ENCODE measurements at places on chromosomes 5 and 9.

DNA sequence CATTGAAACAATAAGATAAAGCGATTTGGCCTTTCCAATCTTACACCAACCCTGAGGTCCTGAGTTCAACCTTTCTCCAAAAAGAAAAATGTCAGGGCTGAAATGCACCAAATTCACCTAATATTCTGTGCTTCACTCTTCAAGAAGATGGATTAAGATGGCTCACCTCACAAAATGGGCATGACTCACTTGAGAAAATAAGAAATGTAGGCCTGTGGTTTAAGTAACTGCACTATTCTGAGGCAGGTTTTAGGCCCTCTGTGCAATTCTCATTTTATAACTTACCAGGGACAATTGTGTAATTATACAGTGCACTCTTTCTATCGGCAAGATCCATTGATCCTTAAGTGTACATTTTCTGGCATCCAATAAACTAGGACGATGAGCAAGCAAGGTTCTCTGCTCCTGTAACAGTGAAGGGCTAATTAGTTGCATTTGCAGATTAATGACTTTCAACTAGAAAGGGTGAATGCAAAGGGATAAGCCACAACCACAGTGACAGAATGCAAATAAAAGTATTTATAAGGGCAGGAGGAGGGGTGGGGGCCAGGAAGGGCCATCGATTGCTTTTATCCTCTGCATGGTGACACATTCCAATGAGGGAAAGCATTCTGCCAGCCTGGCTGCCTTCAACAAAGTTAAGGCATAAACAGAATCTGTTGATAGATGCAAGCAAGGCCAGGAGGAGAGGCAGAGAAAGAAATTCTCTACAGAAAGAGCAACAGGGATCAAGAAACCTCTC, 214.5 kb downstream of the CAAP1 start:
- DNase-seq: no peak

GRCh38 chr9:105500108-105500766, 52.4 kb downstream of the FSD1L start:
- no peak for DNase-seq

DNA sequence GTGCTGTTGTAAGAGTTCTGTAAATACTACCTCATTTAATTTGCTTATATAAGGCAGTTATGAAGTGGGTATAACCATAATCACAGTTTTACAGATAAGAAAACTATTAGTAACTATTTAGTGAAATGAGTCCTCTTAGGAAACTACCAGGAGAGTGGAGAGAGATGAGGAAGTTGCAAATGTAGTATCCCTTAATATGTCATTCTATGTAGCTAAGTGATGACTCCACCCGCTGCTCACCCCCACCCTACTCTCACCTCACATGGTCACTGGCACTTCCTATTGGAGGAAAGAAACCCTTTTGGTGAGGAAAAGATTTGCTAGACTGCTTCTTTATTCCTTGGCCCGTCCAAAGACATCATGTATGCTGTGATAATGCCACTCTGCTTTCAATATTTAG, 241.8 kb upstream of the SLC24A2 start:
- no peak for DNase-seq

- DNase-seq: no peak
These were observed 613.1 kb downstream of the EBF1 start for GRCh38 chr5:158486566-158486965.

- no peak for DNase-seq
These were observed 37.1 kb upstream of the CAMK4 start for GRCh38 chr5:111187079-111187478.
